Stimulated activated CD4-positive, alpha-beta T cell treated with anti-CD3 and anti-CD28 coated beads, Interleukin-12 subunit alpha, Interleukin-12 subunit beta, amount 100 ng/mL, for 24 hours (primary cell): ENCODE measurements at places on chromosomes 12 and 14.

GRCh38 chr12:46627686-46628085 lies 198.1 kb downstream of the SLC38A4 start:
- no peak for DNase-seq

DNA sequence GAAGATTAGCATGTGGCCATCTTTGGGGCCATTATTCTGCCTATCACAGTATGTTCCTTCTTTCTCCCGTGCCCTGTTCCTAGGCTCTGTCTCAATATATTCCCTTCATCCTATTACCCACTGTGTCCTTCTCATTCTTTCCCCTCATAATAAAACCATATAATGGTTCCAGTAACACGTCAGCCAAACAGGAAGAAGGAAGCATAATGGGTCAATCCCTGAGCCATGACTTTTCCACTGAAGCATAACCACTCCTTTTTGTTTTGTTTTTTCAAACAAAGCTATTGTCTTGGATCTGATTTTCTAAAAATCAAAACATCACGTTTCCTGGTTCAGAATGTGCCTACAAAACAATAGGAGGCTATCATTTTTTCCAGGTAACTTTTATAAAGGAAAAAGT lies 21.3 kb upstream of the RHOJ start:
- no peak for DNase-seq

DNA sequence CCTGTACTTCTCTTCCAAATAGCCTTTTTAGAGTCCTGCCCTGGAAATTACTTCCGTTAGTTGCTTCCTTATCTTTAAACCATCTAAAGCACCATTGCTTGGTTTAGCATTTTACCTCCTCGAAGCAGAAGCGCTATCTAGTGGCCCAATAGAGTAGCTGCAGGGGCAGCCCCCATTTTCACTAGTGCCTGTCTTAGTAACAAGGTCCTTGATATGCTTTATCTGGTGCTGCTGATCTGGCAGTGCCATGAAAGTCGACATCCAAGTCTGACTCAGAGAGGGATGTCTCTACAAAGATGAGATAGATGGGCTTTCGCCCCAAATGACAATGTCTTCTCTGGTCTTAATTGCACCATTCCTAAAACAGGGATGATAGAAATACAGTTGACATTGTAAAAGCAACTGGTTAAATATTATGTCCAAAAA lies 25.0 kb upstream of the CIT start:
- DNase-seq, result peak; percentile 51

DNA sequence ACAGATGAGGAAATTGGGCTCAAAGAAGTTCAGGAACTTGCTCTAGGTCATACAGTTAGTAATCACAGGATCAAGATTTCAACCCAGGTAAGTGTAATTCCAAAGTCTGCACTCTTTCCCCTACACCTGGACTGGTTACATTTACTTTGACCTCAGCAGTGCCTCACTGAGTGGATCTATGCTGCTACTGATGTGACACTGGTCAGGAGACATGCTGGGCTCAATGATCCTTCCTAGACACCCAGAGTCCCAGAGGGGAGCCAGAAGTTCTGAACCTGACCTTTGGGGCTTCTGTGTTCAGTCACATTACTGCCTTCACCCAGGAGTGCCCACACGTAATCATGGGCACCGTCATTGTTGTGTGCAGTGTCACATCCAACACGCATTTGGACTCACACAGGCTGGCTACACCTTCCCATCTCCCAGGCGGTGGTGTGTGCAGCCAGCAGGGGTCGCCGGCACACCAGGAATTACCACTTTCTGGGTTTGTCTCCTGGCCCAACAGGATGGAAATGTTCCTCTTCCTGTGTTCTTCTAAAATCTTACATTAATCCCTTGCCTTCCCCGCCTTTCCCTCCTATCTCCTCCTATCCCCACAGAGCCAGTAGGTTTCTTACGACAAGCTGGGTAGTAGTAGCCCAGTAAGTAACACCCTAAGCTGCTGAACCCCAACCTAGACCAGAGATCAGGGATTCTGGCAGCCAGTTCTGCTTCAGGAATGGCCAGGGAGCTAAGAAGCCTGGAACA lies 25.6 kb downstream of the CALCOCO1 start:
- peak; percentile 72 for DNase-seq

GRCh38 chr12:89947437-89948270 lies 239.0 kb upstream of the ATP2B1 start:
- DNase-seq, result no peak

- no peak for DNase-seq
Observed at GRCh38 chr14:101893759-101894158, 70.6 kb upstream of the DYNC1H1 start.

GRCh38 chr12:32166510-32166909 lies 59.9 kb downstream of the BICD1 start:
- DNase-seq, result no peak

GRCh38 chr12:113475451-113476175 lies 3.9 kb upstream of the LHX5 start:
- no peak for DNase-seq
